ENCODE measurements at places on chromosomes 7 and 10.
A peak's percentile ranks its signal among the peaks of the same experiment; 100 is the strongest.

- no peak for DNase-seq
These were observed 159.9 kb upstream of the RNF32 start for GRCh38 chr7:156480671-156481070.

DNA sequence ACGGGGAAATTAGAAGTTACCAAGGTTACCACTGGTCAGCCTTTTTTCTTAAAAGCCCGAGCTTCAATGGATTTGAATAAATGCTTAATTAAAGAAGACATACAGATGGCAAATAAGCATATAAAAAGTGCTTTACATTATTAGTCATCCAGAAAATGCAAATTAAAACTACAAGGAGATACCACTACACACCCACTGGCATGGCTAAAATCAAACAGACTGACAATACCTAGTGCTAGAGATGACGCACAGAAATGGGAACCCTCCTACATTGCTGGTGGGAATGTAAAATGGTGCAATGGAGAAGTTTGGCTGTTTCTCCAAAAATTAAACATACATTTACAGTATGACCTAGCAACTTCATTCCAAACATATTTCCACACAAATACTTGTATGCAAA, 38.3 kb upstream of the CREB5 start:
- no peak for DNase-seq

DNA sequence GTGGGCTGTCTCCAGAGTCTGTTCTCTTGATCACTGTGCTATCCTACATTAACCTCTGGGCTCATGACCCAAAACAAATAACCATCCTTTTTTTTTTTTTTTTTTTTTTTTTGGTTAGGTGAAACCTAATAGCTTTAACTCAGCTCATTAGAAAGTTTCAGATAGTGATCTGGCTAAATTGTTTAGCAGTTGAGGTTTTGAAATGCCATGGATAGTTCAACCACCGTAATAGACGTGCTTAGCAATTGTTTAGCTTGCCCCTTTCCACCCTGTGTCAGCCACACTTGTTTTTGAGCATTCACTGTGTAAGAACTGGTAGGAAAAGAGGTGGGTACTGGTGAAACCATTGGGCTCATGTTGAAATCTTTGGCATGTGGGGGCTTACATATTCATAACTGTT, 3.8 kb downstream of the PLCE1 start:
- DNase-seq, result no peak

- peak; percentile 95 for DNase-seq
These were observed 18.0 kb upstream of the MTURN start for GRCh38 chr7:30116771-30117170.

GRCh38 chr7:22826593-22826992, 3.9 kb upstream of the TOMM7 start:
- no peak for DNase-seq

DNA sequence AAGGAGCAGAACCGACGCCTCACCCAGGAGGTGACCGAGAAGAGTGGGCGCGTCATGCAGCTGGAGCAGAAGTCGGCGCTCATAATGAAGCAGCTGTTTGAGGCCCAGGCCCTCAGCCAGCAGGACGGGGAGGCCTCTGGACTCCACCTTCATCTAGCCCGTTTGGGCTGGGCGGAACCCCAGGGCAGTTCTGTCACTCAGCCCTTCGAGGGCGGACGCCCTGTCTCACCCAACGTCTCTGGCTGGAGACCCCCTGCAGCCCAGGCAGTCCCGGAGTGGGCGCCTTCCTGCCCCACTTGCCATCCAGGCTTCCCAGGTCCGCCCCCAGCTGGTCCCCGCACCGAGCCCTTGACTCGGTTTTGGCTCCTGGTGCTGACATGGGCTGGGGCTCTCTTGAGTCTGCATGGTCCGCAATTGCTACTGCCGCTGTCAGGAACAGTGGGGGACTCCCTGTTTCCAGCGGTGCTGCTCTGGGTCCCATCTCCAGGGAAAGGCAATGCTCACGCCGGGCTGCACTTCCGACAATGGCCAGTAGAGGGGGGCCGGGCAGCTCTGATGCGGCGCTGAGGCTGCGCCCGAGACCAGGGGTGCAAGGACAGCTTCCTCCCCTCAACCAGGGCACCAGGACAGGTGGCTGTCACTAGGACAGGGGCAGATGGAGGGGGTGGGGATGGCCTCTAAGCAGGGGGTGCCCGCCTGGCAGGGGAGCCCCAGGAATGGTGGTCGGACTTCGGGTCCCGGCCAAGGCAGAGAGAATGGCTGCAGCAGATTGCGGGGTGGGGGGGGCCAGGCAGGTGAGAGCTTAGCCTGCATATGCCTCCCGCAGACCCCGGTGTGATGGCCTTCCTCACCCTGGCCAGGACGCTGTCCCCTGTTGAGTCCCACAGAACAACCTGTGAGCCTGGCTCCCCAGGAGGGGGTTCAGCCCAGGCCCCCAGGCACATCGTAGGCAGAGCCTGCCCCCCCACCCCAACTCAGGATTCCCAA, 71.2 kb upstream of the KCTD7 start:
- no peak for DNase-seq

- no peak for DNase-seq
These were observed 62.7 kb downstream of the ADRA2A start for GRCh38 chr10:111139567-111139966.
